ENCODE measurements at places on chromosomes 4 and X.

GRCh38 chr4:5422195-5422594, 286.2 kb downstream of the EVC2 start:
- DNase-seq, result no peak

DNA sequence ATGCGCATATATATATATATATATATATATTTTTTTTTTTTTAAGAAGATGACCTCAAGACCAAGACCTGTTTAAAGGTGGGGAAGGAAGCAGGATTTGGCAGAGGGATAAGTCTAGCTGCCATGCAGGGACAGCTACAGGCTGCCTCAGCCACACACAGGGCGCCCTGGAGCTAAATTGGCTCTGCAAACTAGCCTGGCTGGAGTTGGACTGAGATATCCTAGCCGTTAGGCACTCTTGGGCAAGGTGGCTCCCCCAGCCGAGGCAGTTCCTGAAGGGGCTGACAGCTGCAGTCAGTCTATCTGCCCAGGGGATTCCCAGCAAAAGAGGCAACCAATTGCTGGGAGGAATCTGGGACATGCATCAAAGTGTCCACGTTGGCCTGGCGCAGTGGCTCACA, 21.9 kb downstream of the TRIML1 start:
- DNase-seq, result no peak

GRCh38 chrX:2596045-2596444, 95.0 kb upstream of the CD99 start:
- DNase-seq, result no peak

DNA sequence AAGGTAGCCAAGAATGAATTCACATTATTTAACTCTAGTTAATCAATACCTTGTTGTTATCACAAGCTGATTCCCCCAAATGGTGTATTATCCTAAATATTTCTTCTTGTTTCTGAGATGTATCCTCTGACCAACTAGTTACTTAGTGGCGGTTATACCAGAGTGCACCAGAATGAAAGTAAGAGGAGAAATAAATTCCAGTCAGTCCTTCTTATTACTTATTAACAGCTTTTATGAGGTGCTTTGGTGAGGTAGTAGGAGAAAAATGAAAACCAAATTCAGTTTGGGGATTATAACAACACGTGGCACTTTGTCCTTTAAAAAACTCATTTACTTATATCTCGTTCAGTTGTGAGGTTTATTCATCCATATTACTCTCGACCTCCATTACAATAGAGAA, 101.9 kb downstream of the AMMECR1 start:
- DNase-seq, result no peak

- DNase-seq, result no peak
Measured at GRCh38 chr4:898869-899555, 33.1 kb downstream of the GAK start.

GRCh38 chrX:109873983-109874382, 128.9 kb upstream of the TMEM164 start:
- DNase-seq, result no peak

- DNase-seq, result peak; percentile 3
Measured at GRCh38 chr4:8855818-8856245, 15.8 kb downstream of the HMX1 start.

GRCh38 chr4:2245787-2246275, 3.9 kb upstream of the HAUS3 start:
- DNase-seq, result no peak

- no peak for DNase-seq
Measured at GRCh38 chr4:104747635-104748034, 252.9 kb upstream of the CXXC4 start.

All from NCI-H1105 treated with DMSO at 0.1 percent for 48 hours (cell line).